Osteocyte (in vitro differentiated cells): ENCODE measurements at places on chromosomes 4 and X. TPM values are rescaled to one million over a fixed set of nuclear protein-coding genes. Genes with fewer than 3 reads are reported as not detected.

DNA sequence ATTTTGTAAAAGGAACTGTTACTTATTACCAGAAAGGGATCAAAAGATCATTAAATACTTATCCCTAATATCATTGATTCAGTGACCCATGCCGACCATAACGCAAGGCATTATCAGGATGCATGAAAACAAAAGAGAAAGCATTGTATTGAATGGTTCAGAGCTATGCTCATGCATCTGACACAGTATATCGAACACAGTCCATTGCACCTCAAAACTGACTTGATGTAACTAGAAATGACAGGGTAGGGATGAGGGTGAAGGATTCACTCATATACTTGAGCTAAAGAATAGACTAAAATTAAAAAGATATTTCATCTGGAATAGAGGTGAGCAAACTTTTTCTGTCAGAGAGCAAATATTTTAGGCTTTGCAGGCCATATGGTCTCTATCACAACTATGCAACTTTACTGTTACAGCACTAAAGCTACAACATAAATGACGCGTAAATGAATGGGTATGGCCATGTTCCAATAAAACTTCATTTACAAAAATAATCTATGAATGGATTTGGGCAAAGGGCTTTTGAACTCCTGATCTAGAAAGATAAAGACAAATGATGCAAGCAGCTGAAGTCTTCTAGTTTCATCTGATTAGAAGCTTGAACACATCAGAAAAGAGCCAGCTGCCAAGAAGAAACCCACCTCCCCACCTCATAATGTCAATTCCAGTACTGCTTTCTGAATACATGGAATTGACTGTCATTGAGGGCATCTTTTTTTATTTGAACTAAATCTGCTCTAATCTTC, 12.9 kb upstream of the SPP1 start:
- no peak for DNase-seq
- H3K4me1 ChIP-seq = no peaks in the 10 kb centered on the region
- no peak overlapping the region for H3K4me3 ChIP-seq
- no peaks in the 10 kb centered on the region for H3K27me3 ChIP-seq

- no peaks in the 10 kb centered on the region for H3K27me3 ChIP-seq
- no peak for DNase-seq
- no peaks in the 10 kb centered on the region for H3K36me3 ChIP-seq
Observed at GRCh38 chr4:159138436-159138835, 35.6 kb downstream of the RAPGEF2 start.

GRCh38 chrX:136616987-136617685, 30.8 kb upstream of the CD40LG start:
- no peaks in the 10 kb centered on the region for H3K4me1 ChIP-seq
- no peak overlapping the region for H3K4me3 ChIP-seq
- no peaks in the 10 kb centered on the region for H3K36me3 ChIP-seq
- DNase-seq = no peak

GRCh38 chr4:27006646-27007045, 146.0 kb downstream of the STIM2 start:
- H3K4me3 ChIP-seq = no peak overlapping the region
- no peaks in the 10 kb centered on the region for H3K36me3 ChIP-seq
- no peak overlapping the region for H3K27ac ChIP-seq

GRCh38 chrX:134377537-134377936, 82.4 kb upstream of the HPRT1 start:
- H3K27me3 ChIP-seq = no peaks in the 10 kb centered on the region
- H3K4me3 ChIP-seq = no peak overlapping the region
- H3K27ac ChIP-seq = no peak overlapping the region
- H3K36me3 ChIP-seq = peaks cover 8% of the 10 kb centered on the region
- no peak for DNase-seq
- peaks cover 13% of the 10 kb centered on the region for H3K4me1 ChIP-seq

- peak overlapping the region; percentile 66 for H3K4me3 ChIP-seq
- DNase-seq = no peak
- peak overlapping the region; percentile 88 for H3K27ac ChIP-seq
- peaks cover 31% of the 10 kb centered on the region for H3K4me1 ChIP-seq
Observed at GRCh38 chr4:105808030-105808749, 87.1 kb upstream of the NPNT start.

DNA sequence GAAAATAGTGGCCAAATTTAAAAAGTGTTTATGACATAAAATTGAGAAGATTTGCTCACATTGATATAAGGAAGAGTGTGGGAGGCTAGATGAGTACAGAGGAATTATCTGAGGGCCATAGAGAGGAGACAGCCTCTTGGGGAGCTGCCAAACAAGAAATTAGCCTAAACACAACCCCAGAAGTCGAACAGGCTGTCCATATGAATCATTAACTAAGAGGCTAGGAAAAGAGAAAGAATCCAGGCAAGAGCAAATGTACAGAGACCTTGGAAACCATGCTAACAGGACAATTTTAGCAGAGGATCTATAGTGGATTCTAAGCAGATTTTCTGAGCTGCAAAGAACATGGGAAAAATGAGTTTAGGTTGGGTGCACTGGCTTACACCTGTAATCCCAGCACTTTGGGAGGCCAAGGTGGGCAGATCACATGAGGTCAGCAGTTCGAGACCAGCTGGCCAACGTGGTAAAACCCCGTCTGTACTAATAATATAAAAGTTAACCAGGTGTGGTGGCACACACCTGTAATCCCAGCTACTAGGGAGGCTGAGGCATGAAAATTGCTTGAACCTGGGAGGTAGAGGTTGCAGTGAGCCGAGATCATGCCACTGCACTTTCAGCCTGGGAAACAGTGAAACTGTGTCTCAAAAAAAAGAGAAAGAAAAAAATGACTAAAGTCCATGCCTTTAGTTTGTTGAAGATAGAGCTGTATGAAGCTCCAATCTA, 76.1 kb downstream of the NWD2 start:
- no peaks in the 10 kb centered on the region for H3K4me1 ChIP-seq
- no peaks in the 10 kb centered on the region for H3K36me3 ChIP-seq
- H3K27ac ChIP-seq = no peak overlapping the region
- H3K4me3 ChIP-seq = no peak overlapping the region

DNA sequence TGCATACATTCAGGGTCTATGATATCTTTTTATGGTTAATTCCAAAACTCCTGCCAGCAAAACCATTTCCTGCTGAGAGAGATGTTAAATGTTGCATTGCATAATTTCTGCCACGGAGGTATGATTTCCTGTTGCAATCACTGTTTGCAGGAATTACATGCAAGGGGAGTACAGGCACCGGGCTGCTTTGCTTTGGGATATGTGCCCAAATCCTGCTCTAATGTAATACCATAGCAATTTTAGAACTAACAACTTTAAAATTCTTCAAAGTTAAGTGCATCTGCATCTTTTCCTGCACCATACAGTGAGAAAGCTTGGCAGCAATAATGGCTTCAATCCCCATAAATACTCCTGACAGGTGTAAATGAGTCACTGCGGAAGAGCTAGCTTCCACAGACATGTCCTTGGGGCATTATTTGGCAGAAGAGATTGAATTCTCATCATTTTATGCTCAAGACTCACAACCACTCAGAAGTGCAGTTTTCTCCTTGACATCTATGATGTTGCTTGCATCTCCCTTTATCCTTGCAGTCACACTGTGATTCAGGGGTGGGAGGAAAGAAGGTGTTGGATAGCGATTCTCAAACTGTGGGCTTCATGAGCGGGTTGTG, 29.6 kb downstream of the TRIM2 start:
- H3K4me1 ChIP-seq = peaks cover 47% of the 10 kb centered on the region
- peaks cover 2% of the 10 kb centered on the region for H3K36me3 ChIP-seq
- no peak for DNase-seq
- no peak overlapping the region for H3K4me3 ChIP-seq

GRCh38 chr4:76706581-76706980, 191.4 kb downstream of the SOWAHB start:
- H3K4me3 ChIP-seq = no peak overlapping the region
- peaks cover 47% of the 10 kb centered on the region for H3K4me1 ChIP-seq
- H3K36me3 ChIP-seq = peaks cover 1% of the 10 kb centered on the region

GRCh38 chr4:38386005-38386551, 277.9 kb upstream of the KLF3 start:
- H3K27ac ChIP-seq = no peak overlapping the region
- peaks cover 7% of the 10 kb centered on the region for H3K27me3 ChIP-seq
- DNase-seq = no peak
- no peak overlapping the region for H3K4me3 ChIP-seq

- no peak overlapping the region for H3K4me3 ChIP-seq
- no peaks in the 10 kb centered on the region for H3K27me3 ChIP-seq
- no peaks in the 10 kb centered on the region for H3K36me3 ChIP-seq
- no peak overlapping the region for H3K27ac ChIP-seq
- DNase-seq = no peak
- H3K4me1 ChIP-seq = peaks cover 24% of the 10 kb centered on the region
Observed at GRCh38 chrX:20217271-20217670, 49.4 kb downstream of the RPS6KA3 start.

DNA sequence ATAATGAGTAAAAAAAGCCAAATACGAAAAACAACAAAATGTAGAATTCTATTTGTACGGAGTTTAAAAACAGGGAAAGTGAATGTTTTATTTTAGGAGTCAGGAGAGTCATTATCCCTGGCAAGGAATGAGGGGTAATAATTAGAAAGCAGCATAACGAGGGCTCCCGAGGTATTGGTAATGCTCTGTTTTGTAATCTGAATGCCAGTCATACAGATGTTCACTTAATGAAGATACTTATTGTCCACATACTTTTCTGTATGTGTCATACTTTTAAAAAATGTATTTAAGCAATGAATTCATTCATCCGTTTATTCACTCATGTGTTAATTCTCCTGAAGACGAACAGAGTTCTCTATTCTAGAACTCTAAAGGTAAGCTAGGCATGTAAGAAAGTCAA, 87.8 kb upstream of the BMP2K start:
- no peaks in the 10 kb centered on the region for H3K36me3 ChIP-seq
- H3K4me3 ChIP-seq = no peak overlapping the region
- no peaks in the 10 kb centered on the region for H3K27me3 ChIP-seq
- H3K4me1 ChIP-seq = peaks cover 18% of the 10 kb centered on the region
- DNase-seq = no peak

DNA sequence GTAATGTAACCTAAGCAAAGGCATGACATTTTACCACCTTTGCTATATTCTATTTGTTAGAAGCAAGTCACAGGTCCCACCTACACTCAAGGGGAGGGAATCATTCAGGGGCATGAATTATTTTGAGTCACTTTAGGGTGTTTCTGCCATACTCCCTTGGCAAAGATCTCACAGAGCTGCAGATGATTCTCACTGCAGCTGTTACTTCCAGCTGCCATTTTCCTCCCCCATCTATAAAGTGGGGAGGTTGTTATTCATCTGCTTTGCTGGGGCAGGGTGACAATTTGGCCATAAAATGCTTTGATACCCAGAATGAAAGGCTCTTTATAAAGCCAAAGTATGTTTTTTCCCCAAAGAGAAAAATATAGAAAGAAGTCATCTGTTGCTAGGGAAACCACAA, 136.5 kb upstream of the SMIM31 start:
- DNase-seq = no peak
- peaks cover 19% of the 10 kb centered on the region for H3K27me3 ChIP-seq
- no peaks in the 10 kb centered on the region for H3K36me3 ChIP-seq
- H3K4me3 ChIP-seq = no peak overlapping the region
- peaks cover 7% of the 10 kb centered on the region for H3K4me1 ChIP-seq

GRCh38 chr4:22766068-22766467, 73.3 kb downstream of the GBA3 start:
- no peaks in the 10 kb centered on the region for H3K36me3 ChIP-seq
- peaks cover 28% of the 10 kb centered on the region for H3K27me3 ChIP-seq
- no peak overlapping the region for H3K4me3 ChIP-seq
- H3K27ac ChIP-seq = no peak overlapping the region

DNA sequence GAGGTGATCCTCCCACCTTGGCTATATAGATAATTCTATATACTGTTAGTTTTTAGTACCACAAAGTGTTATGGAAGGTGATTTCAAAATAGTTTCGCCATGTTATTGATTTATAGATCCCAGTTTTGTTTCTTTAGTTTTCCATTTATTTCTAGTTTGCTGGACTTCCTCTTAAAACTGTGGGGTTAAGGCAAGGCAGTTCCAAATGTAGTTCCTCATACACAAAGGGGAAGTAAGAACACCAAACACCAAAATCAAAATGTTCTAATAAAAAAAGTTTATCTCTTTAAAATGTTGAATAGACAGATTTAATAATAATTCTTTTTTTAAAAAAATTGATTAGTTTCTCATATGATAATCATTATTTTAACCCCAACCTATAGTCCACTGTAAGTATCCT, 6.8 kb upstream of the CISD2 start:
- H3K27ac ChIP-seq = no peak overlapping the region
- no peaks in the 10 kb centered on the region for H3K27me3 ChIP-seq
- peaks cover 17% of the 10 kb centered on the region for H3K36me3 ChIP-seq
- no peak overlapping the region for H3K4me3 ChIP-seq

DNA sequence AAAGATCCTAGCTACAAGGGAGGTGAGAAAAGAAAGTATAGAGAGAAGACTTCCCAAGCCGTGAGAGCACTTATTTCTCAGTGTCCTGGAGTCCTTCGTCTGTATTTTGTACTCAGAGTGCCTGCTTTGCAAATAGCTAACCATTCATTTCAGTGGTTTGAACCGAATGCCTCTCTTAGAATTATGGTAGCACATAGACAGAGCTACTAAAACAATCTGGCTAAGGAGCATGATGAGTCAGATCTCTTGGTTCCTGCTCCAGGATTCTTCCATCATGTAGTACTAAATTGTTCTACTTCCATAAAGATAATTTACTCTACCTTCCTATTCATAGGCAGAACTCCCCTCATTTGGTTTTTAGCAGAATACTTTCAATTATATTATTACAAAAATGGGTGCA, 946.6 kb downstream of the STIM2 start:
- no peaks in the 10 kb centered on the region for H3K36me3 ChIP-seq
- no peak overlapping the region for H3K27ac ChIP-seq
- no peak overlapping the region for H3K4me3 ChIP-seq
- DNase-seq = no peak

DNA sequence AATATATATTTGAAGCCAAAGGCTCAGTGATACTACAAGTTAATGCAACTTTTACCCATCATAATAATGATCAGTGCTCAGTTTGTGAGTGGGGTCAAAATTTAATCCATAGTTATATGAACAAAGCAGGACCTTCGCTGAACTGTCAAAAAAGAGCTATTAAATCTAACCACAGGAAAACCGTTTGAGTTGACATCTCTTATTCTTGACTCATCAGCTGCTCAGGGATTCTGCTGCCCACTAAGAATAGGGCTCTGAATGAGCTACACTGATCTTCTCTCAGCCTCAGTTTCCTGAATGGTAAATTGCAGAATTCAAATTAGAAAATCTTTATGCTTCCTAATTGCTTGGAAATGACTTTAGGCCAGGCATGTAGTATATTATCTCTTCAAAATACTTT, 44.9 kb upstream of the NAP1L5 start:
- H3K27me3 ChIP-seq = no peaks in the 10 kb centered on the region
- H3K27ac ChIP-seq = no peak overlapping the region
- no peak for DNase-seq
- H3K4me3 ChIP-seq = no peak overlapping the region
- peaks cover 21% of the 10 kb centered on the region for H3K4me1 ChIP-seq

NALF2 gene
- total RNA-seq = not detected in 2 replicates

CCSER1 gene
- 0.13 TPM in 1 of 2 replicates, not detected in the other for total RNA-seq

GRIA2 gene
- total RNA-seq = 31.3 and 39.0 TPM in 2 replicates

CSAG1 gene
- not detected in 2 replicates for total RNA-seq

APELA gene
- total RNA-seq = not detected in 2 replicates

SLC2A9 gene
- total RNA-seq = 0.31 and 0.43 TPM in 2 replicates

CDS1 gene
- not detected in 2 replicates for total RNA-seq

NWD2 gene
- total RNA-seq = not detected in 2 replicates
